ENCODE measurements at places on chromosomes 2 and 18. TPM values are rescaled to one million over a fixed set of nuclear protein-coding genes. Genes with fewer than 3 reads are reported as not detected.

The SLC25A12 gene
- 12.2 TPM for total RNA-seq

The PHOSPHO2 gene
- total RNA-seq = 1.7 TPM

The ALMS1 gene
- 6.7 TPM for total RNA-seq

The EHD3 gene
- 43.4 TPM for total RNA-seq

The ERBB4 gene
- total RNA-seq = 0.12 TPM

The CROCC2 gene
- total RNA-seq = 0.12 TPM

The ANKMY1 gene
- 8.9 TPM for total RNA-seq

The CDH19 gene
- total RNA-seq = 0.24 TPM

The CCDC74A gene
- 1.4 TPM for total RNA-seq

The PDE11A gene
- total RNA-seq = not detected

The GCG gene
- total RNA-seq = not detected

The ST8SIA5 gene
- total RNA-seq = not detected

The CPS1 gene
- 4.7 TPM for total RNA-seq

The STAT4 gene
- 0.88 TPM for total RNA-seq

The ANKRD62 gene
- total RNA-seq = 0.48 TPM

The GPC1 gene
- total RNA-seq = 101 TPM

The PROKR1 gene
- total RNA-seq = not detected

The NLRC4 gene
- 0.08 TPM for total RNA-seq

The C1QL2 gene
- not detected for total RNA-seq

The STARD6 gene
- total RNA-seq = not detected

The SLC40A1 gene
- total RNA-seq = 11.8 TPM

The ASPRV1 gene
- 0.16 TPM for total RNA-seq

The MEMO1 gene
- total RNA-seq = 52.2 TPM

The SH3BP4 gene
- 10.7 TPM for total RNA-seq

The CAPN14 gene
- 191 TPM for total RNA-seq

The TWIST2 gene
- 0.48 TPM for total RNA-seq

The ATP6V1B1 gene
- 2.4 TPM for total RNA-seq

The ANKRD30B gene
- total RNA-seq = not detected

The REG3A gene
- not detected for total RNA-seq

The FBXO48 gene
- 1.00 TPM for total RNA-seq

The REG1A gene
- total RNA-seq = not detected

The DYNAP gene
- 26.2 TPM for total RNA-seq

The MC5R gene
- 0.28 TPM for total RNA-seq

The RBM45 gene
- 7.4 TPM for total RNA-seq

All from esophagus mucosa (tissue), 1 donor.